Left colon (tissue), 2 donors: ENCODE measurements at places on chromosomes 6 and 20.

GRCh38 chr20:58406422-58407001 lies 17.5 kb downstream of the VAPB start:
- DNase-seq: no peak

DNA sequence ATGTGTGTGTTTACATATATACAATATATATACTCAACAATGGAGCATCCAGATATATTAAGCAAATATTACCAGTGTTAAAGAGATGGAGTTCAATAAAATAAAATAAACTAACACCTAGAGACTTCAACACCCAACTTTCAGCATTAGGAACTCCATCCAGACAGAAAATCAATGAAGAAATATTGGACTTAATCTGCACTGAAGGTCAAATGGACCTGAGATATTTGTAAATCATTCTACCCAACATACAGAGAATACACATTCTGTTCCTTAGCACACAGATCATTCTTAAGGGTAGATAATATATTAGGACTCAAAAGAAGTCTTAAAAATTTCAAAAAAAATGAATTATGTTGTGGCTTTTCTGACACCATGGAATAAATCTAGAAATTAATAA lies 832.3 kb upstream of the ADGRB3 start:
- no peak for DNase-seq

DNA sequence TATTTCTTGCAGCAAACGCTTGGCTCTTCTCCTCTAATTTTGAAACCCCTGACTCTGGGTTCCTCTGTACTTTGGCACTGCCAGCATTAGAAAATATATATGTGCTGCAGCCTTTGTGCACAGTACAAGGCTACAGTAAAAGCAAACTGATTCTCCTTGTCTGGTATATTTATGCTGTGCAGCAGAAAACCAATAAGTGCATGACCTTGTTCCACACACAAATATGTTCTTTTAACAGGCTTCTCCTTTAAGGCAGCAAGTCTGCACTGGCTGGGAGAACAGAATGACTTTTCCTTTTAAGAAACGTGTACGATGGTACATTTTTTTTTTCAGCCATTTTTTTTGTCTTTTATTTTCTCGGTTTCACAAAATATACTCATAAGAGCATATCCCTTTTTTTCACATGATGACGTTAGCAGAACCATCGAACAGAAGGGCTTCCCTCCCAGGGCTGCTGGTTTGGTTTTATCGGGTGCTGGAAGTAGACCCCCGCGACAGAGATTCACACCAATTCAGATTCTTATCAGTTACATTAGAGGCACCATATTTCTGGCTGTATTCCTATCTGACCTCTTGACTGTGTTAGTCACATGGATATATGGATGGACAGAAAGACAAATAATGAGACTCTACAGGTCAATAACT lies 129.9 kb upstream of the ARID1B start:
- DNase-seq: no peak

DNA sequence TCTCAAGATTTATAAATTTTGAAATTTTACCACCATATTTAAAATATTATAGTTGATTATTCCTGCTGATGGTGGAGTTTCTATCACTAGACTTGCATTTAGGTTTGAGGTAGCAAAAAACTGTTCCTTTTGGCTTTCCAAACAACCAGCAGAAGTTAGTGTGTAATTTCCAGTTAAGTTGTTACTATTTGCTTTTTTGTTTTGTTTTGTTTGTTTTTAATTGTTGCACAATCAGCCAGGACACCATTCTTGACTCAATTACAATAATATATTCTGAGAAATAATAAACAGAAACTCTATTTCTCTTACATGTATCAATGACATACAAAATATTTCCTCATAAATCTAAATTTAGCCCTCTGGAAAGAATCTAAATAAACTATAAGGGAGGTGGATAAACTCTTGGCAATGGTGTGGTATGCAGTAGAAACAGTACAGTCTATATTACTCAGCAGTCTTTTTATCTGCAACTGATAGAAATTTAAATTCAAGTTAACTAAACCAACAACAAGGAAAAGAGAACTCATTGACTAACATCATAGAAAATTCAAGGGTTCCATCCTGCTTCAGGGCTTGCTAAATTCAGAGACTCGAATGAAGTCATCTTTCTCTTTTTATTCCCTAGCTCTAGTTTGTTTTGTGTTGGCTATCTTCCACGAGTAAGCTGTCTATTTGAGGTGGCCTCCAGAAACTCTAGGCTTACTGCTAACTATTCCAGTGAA lies 19.4 kb upstream of the COL19A1 start:
- no peak for DNase-seq

DNA sequence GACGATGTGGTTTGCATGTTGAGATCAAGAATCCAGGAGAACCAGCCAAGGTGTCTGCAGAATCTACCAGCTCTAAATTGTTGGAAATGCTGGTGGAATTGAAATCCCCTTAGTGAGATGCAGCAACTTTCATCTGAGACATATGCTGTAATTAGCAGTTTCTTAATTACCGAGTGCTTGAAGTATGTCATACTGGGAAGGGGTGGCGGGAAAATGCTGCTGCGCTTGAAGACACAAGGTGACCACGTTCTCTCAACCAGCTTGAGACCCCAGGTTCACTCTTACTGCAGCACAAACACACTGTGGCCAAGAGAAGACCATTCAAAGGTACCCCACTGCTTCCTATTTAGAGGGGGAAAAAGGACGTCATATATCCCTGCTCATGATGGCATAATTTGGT lies 59.0 kb downstream of the PFDN4 start:
- no peak for DNase-seq

GRCh38 chr20:34099675-34100074 lies 12.4 kb downstream of the EIF2S2 start:
- DNase-seq: no peak

- DNase-seq: no peak
Observed at GRCh38 chr6:8468552-8469356, 33.4 kb upstream of the SLC35B3 start.

- no peak for DNase-seq
Observed at GRCh38 chr6:11108726-11109125, 2.8 kb downstream of the ERVFRD-1 start.

- DNase-seq: no peak
Observed at GRCh38 chr6:106631346-106631745, 2.0 kb downstream of the QRSL1 start.

DNA sequence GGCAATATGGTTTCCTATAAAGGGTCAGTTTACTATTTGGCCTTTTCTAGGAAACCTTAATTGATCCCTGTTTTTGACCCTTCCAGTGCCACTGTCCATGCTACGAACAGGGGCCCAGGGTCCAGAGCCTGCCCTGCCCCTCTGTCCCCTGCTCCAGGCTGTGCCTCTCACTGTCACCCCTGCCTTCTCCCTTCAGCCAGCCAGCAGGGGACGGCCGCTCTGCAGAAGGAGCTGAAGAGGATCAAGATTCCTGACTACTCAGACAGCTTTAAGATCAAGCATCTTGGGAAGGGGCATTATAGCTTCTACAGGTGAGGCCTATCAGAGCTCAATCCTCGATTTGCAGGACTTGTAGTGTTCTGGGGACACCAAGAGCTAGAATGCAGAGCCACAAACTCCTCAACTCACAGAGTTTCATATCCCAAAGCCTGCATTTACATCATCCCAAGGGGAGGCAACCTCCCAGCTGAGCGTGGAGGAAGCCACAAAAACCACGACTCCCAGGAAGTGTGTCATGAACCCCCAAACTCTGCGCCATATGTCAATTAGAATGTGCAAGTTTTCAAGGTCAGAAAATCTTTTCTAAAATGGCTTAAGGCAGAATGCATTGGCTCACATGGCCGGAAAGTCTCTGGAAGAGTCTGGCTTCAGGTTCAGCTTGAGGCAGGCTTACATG lies 3.6 kb downstream of the BPI start:
- DNase-seq: no peak

- DNase-seq: no peak
Observed at GRCh38 chr20:33191484-33191883, 23.5 kb downstream of the BPIFA2 start.

- DNase-seq: no peak
Observed at GRCh38 chr6:43695967-43696291, 8.3 kb upstream of the MRPS18A start.

DNA sequence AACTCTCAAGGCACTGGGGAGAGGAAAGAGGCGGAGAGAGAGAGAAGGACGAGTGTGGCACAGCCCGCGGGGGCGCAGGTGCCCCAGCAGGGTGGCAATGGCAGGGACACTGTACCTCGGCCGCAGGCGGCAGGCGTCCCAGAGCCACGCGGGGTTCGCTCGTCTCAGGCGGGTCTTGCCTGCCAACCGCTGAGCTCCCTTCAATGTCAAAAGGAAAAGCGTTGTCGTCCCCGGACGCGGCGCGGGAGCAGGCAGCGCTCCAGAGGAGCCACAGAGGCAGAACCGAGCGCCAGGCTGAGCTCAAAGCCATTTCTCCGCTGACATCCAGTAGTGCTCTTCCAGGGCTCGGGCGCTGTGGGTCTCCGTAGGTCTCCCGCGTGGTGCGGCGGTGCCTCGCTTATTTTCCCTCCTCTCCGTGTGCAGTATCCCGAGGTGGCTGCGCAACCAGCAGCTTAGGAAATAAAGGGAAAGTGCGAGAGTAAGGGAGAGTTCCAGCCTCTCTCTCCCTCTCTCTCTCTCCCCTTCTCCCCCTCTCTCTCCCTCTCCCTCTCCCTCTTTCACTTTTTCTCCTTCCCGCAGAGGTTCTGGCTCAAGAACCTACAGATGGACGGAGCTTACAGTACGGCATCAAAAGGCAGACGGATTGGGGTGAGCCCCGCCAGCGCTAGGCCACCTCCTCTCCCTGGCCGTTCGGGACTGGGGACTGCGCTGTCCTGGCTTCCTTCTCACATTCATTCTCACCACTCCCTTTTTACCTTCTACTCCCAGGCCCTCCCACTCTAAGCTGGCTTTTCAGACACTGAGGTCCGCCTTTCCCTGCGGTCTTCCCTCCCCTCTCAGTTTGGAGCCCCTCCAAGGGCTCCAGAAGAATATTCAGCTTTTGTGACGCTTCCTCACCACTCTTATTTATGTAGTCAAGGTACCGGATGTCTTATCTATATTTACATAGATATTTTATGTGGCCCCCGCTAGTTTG lies at the start of gene LAMA4:
LAMA4 (minus strand) TSS at position 727 of the 976 bp plus-strand sequence; CDS start at position 310, 417 bp downstream.
- peak; percentile 18 for DNase-seq

- DNase-seq: no peak
Observed at GRCh38 chr20:50920997-50921396, 10.2 kb downstream of the ADNP start.

DNA sequence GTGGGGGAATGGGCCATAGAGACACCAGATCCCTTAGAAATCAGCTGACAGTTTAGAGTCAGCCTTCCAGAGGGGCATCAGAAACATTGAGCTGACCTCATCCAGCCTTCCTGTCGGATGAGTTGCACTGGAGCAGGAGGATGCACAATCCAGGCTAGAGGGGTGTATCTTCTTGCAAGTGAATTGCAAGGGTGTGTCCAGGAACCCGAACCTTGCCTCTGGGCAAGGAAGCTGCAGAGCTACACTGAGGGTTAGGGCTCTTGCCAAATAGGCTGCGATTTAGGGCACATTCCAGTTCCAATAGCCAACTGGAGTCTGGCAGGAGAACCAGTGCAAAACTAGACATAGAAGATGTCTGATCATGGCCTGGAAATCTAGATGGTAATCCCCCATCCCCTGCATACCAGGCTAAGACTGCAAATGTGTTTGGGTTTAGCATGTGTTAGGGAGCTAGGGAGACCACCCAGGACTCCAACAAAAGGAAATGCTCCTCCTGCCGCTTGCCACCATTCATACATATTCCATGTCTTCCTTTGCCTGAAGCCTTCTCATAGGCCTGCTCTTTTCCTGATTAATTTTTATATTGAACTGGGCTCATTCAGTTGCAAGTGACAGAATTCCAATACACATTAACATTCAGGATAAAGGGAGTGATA lies 6.3 kb upstream of the UTRN start:
- no peak for DNase-seq

DNA sequence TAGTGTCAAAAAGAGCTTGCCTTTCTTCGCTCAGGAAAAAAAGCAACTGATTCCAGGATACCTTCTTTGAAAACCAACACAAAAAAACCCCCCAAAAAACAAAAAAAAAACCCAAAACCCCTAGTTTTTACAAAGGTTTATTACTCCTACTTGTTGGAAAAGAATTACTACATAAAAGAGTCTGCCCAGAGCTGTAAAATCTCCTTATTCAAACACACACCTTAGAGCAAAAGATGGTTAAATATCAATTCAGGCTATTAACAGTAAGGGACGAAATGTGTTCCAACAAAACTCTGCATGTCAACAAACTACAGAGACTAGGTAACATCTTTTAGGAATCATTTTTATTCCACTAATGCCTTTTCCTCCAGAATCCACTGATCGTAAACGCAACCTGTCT lies 42.7 kb downstream of the BCAS1 start:
- DNase-seq: no peak

DNA sequence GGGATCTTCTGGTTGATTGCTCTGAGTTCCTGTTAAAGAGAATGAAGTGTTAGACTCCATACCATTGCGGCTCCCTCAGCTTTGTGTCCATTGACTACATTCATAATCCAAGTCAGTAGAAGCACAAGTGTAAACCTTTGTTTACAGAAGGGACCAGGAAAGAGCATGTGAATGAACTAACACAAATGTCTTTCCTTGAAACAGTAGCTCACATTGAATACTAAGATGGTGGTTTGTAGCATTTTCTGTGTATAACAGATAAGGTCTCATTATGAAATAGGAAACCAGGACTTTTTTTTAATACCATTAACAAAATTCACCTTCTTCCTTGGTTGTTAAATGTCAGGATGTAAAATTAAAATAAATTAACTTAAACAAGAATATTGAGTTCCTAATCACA lies 8.4 kb downstream of the STXBP5 start:
- DNase-seq: no peak

- no peak for DNase-seq
Observed at GRCh38 chr6:19501737-19502245, 335.4 kb upstream of the ID4 start.

- DNase-seq: no peak
Observed at GRCh38 chr6:5172897-5173474, 87.8 kb downstream of the LYRM4 start.

- DNase-seq: no peak
Observed at GRCh38 chr20:21339499-21339898, 36.4 kb downstream of the XRN2 start.

GRCh38 chr6:97668716-97669115 lies 385.7 kb upstream of the MMS22L start:
- no peak for DNase-seq

DNA sequence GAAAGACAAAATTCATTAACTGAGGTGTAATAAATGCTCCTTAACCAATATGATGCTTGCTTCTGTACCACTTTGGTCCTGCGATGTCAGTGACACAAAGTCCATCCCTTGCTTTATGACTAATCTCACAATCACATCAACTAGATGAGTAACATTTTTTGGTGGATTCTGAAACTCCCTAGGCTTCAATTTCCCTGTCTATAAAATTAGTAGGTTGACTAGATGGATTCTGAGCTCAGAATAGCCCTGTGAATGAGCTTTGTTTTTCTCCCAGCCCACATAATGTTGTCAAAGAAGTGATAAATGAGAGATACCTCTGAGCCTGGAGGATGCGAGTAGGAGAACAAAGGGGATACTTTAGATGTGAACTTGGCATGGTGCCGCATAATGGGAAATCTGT lies 9.1 kb downstream of the TXLNB start:
- no peak for DNase-seq

- DNase-seq: no peak
Observed at GRCh38 chr6:149065121-149065520, 252.4 kb upstream of the TAB2 start.

GRCh38 chr6:168410035-168410434 lies 30.9 kb upstream of the SMOC2 start:
- no peak for DNase-seq

- no peak for DNase-seq
Observed at GRCh38 chr6:104326173-104327001, 533.3 kb downstream of the HACE1 start.
